WTC11 (cell line): ENCODE measurements at places on chromosomes 16 and 17. TPM values are rescaled to one million over a fixed set of nuclear protein-coding genes. Genes with fewer than 3 reads are reported as not detected.
A peak's percentile ranks its signal among the peaks of the same experiment; 100 is the strongest.

DNA sequence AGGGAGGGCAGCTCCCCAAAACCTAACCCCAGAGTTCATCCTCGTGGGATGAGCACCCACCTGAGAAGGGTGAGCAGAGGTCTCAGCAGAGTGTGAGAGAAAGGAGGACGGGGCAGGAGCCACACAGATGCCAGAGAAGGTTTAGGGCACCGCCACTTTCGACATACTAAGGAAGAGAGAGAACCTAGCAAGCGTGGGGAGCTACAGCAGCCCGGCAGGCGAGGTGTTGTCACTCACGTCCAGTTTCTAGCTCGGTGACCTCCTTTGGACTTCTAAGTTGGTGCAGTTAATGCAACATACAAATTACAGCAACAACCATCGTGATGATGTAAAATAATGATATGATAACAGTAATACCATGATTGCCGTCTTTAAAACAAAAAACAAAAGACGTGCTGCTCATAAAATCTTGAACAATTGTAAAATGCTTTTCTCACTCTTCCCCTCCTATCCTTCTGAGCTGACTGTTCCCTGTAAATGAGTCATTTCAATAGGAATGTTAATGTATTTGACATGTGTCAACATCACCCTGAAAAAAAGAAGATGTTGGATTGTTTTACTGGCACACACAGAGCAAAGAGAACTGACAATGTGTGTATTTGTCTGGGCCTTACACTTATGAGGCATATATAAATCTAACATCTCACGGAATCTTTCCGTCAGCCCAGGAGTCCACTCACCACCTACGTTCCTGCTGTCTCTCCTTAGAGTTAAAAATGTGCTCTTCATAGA lies 158.2 kb upstream of the MAF start:
- no peaks in the 10 kb centered on the region for H3K27me3 ChIP-seq
- no peak overlapping the region for H3K27ac ChIP-seq
- H3K4me1 ChIP-seq: peaks cover 4% of the 10 kb centered on the region
- H3K36me3 ChIP-seq: no peaks in the 10 kb centered on the region
- no peak for DNase-seq

DNA sequence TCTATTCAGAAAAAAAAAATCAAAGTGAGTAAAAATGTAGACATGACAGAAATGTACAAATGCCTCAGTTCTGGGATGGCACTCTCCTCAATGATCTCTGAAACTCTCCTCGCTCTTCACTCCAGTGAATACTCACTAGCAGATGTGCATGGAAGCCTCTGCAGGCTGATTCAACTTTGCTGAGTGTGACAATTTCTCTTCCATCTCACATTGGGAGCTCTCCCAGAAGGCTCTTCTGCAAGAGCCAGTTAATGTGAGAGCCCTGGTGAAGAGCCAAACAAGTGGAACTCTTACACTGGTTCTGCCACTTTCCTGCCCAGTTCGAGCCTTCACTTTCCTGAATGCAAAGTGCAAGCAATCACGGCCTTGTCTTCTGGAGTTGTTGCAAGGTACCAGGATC lies 147.1 kb upstream of the IRX6 start:
- DNase-seq: no peak
- no peaks in the 10 kb centered on the region for H3K36me3 ChIP-seq
- no peaks in the 10 kb centered on the region for H3K27me3 ChIP-seq
- H3K4me3 ChIP-seq: no peak overlapping the region
- no peak overlapping the region for H3K27ac ChIP-seq

DNA sequence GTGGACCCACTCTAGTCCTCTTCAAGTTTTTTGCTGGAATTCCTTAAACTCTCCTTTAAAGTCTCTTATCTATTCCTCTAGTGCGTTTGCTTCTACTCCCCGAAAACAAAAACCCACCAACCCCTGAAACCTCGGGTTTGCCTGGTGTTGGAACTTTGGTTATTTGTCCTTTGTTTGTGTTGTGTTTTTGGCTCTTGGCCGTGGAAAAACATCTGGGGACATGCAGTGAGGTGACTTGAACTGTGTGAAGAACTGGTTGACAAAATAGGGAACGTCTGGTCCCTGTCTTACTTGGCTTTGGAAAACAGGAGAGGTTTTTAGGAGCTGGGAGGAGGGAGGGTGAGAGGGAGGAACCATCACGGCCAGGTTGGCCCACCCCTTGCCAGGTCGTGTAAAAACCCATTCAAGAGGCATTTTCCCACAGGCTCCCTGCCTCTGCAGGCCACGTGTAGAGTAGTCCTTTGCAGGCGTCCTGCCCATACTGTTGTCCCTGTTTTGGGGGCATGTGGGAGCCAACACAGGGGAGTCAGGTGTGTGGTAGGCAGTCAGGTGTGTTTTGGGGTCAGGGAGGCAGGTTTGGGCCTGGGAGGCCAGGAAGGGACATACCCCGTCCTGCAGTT lies 169.3 kb downstream of the RAB11FIP4 start:
- peak overlapping the region; percentile 71 for H3K4me3 ChIP-seq
- no peak overlapping the region for H3K27ac ChIP-seq
- no peak for DNase-seq
- H3K27me3 ChIP-seq: peaks cover 38% of the 10 kb centered on the region
- H3K4me1 ChIP-seq: peaks cover 46% of the 10 kb centered on the region

- DNase-seq: no peak
- H3K36me3 ChIP-seq: peaks cover 2% of the 10 kb centered on the region; the same call in 1 of the 2 replicates
- H3K4me3 ChIP-seq: peak overlapping the region; percentile 74
- no peak overlapping the region for H3K27ac ChIP-seq
- peaks cover 55% of the 10 kb centered on the region for H3K4me1 ChIP-seq
Observed at GRCh38 chr16:54935266-54935968, 4.8 kb downstream of the IRX5 start.

GRCh38 chr16:25868106-25868505 lies 176.3 kb downstream of the HS3ST4 start:
- no peaks in the 10 kb centered on the region; the same call in 1 of the 2 replicates for H3K27me3 ChIP-seq
- no peak overlapping the region for H3K27ac ChIP-seq
- H3K4me3 ChIP-seq: no peak overlapping the region
- peaks cover 3% of the 10 kb centered on the region; the same call in 1 of the 2 replicates for H3K36me3 ChIP-seq

DNA sequence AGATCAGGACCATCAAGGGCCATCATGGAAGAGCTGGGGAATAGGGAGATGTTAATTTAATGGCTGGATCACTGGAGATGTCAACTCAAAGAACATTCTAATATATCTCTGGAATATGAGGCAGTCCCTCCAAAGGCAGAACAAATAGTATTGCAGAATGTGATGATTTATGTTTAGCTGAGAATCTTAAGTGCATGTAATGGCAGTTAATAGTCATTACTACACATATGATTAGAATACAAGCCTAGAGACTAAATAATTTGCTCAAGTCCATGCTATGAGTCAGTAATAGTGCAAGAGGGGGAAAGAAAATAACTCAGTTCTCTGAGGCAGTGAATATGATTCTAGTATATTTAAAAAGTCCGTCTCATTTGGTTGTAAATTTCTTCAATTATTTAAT lies 32.3 kb downstream of the SNTB2 start:
- no peak overlapping the region for H3K27ac ChIP-seq
- no peak for DNase-seq
- no peaks in the 10 kb centered on the region for H3K27me3 ChIP-seq
- H3K4me1 ChIP-seq: no peaks in the 10 kb centered on the region
- H3K36me3 ChIP-seq: peaks cover 6% of the 10 kb centered on the region

GRCh38 chr17:63178530-63178929 lies 212.5 kb downstream of the TANC2 start:
- H3K27ac ChIP-seq: no peak overlapping the region
- no peak for DNase-seq
- H3K4me3 ChIP-seq: no peak overlapping the region
- H3K27me3 ChIP-seq: no peaks in the 10 kb centered on the region
- peaks cover 12% of the 10 kb centered on the region for H3K4me1 ChIP-seq

DNA sequence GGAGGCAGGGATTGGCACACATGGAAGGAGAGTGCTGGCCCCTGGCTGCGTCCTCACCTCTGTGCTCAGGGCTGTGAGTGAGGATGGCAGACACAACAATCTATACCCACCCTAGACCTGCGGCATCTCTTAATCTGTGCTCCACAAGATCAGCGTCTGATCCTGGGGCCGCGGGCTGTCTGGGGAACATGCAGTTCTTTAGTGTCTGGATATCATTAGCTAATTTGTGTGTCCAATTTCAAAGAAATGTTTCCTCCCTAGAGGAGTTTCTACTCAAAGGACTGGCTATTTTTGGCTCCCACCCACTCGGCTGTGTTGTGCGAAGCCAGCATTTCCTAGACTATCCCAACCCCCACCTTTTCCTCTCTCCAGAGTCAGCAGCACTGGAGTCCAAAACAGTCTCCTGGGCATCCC lies 93.8 kb downstream of the GRIN2A start:
- no peak overlapping the region for H3K4me3 ChIP-seq
- H3K4me1 ChIP-seq: peaks cover 3% of the 10 kb centered on the region; the same call in 1 of the 2 replicates
- H3K27ac ChIP-seq: no peak overlapping the region
- H3K36me3 ChIP-seq: no peaks in the 10 kb centered on the region
- no peaks in the 10 kb centered on the region; the same call in 1 of the 2 replicates for H3K27me3 ChIP-seq
- no peak for DNase-seq

DNA sequence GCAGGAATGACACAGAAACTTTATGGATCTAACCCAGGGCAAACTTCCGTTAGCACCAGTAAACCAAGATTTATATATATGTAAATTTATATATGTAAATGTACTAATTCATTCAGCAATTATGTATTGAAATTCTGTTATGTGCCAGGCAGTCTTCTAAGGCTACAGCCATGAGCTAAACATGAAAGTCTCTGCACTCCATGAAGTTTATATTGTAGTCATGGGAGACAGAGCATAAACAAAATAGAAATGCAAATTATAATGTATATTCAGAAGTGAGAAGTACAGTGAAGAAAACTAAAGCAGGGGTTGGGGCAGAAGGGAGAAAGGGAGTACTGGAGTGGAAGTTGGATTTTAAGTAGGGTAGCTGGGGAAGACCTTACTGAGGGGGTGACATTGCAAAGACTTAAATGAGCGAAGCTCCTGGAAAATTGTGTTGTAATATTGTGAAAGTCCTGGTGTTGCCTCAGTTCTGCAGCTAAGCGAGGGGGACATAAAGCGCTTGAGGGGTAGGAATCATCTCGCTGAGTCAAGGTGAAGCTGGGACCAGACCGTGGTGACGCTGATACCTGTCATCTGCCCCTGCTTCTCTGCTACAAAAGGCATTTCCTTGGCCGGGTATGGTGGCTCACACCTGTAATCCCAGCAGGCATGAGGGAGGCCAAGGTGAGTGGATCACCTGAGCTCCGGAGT lies 64.8 kb downstream of the YPEL2 start:
- H3K27me3 ChIP-seq: no peaks in the 10 kb centered on the region
- no peak overlapping the region for H3K27ac ChIP-seq
- peaks cover 18% of the 10 kb centered on the region for H3K36me3 ChIP-seq
- H3K4me1 ChIP-seq: no peaks in the 10 kb centered on the region
- no peak overlapping the region for H3K4me3 ChIP-seq

DNA sequence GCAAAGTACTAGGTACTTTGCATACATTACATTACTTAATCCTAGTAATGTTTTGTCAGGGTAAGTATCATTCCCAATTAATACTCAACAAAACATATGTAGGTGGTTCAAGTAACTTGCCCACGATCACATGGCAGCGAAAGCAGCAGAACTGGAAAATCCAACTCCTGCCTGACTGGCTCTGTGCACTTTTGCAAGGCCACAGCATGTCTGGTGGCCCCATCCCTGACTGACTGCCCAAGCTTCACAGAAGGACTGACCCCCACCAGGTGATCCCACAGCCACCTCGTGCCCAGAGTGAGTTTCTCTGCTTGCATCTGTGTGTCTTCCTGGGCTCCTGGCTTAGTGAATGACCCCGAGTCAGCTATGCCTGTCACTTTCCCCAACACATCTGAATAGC lies 11.4 kb downstream of the CNP start:
- H3K4me1 ChIP-seq: no peaks in the 10 kb centered on the region
- H3K4me3 ChIP-seq: no peak overlapping the region
- H3K36me3 ChIP-seq: peaks cover 71% of the 10 kb centered on the region
- H3K27ac ChIP-seq: no peak overlapping the region
- no peaks in the 10 kb centered on the region for H3K27me3 ChIP-seq

GRCh38 chr16:87924041-87924810 lies 12.1 kb downstream of the CA5A start:
- H3K4me3 ChIP-seq: no peak overlapping the region
- H3K27me3 ChIP-seq: no peaks in the 10 kb centered on the region; the same call in 1 of the 2 replicates
- peaks cover 22% of the 10 kb centered on the region for H3K4me1 ChIP-seq
- H3K36me3 ChIP-seq: no peaks in the 10 kb centered on the region

DNA sequence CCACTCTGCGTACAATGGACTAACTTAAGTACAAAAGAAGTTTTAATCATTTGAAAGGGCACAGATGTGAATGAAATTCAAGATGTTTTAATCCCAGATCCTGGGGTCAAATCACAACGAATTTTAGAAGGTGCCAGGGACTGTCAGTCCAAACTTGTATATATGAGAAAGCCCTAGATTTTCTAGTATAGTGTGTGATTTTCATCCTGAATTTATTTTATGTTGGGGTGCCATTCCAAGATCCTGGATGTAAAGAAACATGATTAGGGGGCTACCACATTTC lies 64.3 kb downstream of the TUBD1 start:
- no peaks in the 10 kb centered on the region for H3K27me3 ChIP-seq
- H3K4me3 ChIP-seq: no peak overlapping the region
- DNase-seq: no peak

DNA sequence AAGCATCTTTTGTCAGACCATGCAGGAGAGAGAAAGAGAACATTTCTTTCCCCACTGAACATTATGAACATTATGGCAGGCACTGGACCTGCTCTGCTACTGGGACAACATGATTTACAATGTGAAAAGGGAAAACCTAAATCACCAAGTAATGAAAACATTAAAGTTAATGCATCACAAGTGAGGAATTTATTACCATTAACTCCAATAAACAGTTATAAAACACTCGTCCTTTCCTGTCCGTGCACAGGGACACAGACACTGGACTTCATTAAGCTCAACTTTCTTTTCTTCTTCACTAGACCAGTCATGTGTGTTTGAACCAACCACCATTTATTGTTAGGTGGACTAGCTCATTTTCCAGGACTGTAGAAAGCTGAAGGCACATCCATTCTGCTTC lies 95.4 kb downstream of the SNX11 start:
- peaks cover 47% of the 10 kb centered on the region for H3K27me3 ChIP-seq
- H3K36me3 ChIP-seq: no peaks in the 10 kb centered on the region
- H3K27ac ChIP-seq: no peak overlapping the region
- no peak for DNase-seq
- no peak overlapping the region for H3K4me3 ChIP-seq

GRCh38 chr16:26137956-26138355 lies 446.2 kb downstream of the HS3ST4 start:
- no peaks in the 10 kb centered on the region for H3K27me3 ChIP-seq
- H3K36me3 ChIP-seq: no peaks in the 10 kb centered on the region
- H3K4me1 ChIP-seq: peaks cover 20% of the 10 kb centered on the region
- no peak for DNase-seq
- H3K27ac ChIP-seq: no peak overlapping the region
- no peak overlapping the region for H3K4me3 ChIP-seq

Gene OR4D1
- 0.17 to 0.41 TPM (median 0.39 TPM) in 3 replicates for total RNA-seq

Gene CTRB1
- 3.9 to 5.7 TPM (median 5.7 TPM) in 3 replicates for total RNA-seq

Gene DNASE1L2
- 0.66 to 1.1 TPM (median 1.0 TPM) in 3 replicates for total RNA-seq

Gene CDH16
- total RNA-seq: not detected in 3 replicates

Gene CAPNS2
- 0.28 TPM in 1 of 3 replicates, not detected in the others for total RNA-seq

Gene CACNA1G
- 5.4 to 6.7 TPM (median 6.2 TPM) in 3 replicates for total RNA-seq

Gene FA2H
- 6.0 to 10.9 TPM (median 6.6 TPM) in 3 replicates for total RNA-seq

Gene EVPLL
- not detected in 3 replicates for total RNA-seq
